ENCODE measurements at places on chromosomes 6 and 20. TPM values are rescaled to one million over a fixed set of nuclear protein-coding genes. Genes with fewer than 3 reads are reported as not detected.
A peak's percentile ranks its signal among the peaks of the same experiment; 100 is the strongest.

DNA sequence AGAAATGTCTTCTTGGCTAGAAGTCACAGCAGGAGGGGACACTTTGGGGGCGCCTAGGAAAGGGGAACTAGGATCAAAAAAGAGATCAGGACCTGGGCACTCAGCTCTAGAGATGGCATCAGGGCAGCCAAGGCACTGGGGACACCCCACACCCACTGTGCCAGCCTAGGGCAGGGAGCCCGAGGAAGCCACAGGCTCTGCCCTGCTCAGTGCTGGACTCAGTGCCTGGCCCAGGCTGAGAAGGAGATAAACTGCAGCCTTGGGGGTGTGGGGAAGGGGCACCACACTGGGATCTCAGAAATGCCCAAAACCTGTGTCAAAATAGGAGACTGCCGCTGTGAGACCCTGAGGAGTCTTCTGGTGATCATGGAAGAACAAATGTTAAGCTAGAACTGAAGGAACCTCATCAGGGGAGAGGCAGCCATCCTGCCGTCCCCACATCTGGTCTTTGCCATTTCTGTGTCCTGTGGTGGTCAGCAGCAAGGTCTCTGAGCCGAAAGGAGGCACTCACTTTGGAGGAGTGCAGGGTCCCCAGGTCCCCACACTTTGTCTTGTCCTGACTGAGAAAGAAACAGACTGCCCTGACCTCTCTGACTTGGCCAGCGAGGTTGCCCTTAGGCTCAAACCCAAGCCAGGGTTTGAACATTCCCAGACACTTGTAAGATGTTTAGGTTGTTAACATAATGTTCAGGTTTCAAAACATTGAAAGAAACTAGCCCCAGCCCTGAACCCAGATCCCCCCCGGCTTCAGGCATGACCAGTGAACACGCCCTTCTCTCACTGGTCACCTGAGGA, 2.3 kb downstream of the ARFRP1 start:
- peaks cover 14% of the 10 kb centered on the region for H3K4me1 ChIP-seq
- peaks cover 55% of the 10 kb centered on the region for H3K36me3 ChIP-seq
- no peak for DNase-seq
- H3K4me3 ChIP-seq, result no peak overlapping the region
- no peak overlapping the region for H3K27ac ChIP-seq
- H3K27me3 ChIP-seq, result no peaks in the 10 kb centered on the region

- no peaks in the 10 kb centered on the region for H3K4me1 ChIP-seq
- H3K27ac ChIP-seq, result no peak overlapping the region
- no peaks in the 10 kb centered on the region for H3K27me3 ChIP-seq
- no peaks in the 10 kb centered on the region for H3K36me3 ChIP-seq
- no peak for DNase-seq
- H3K4me3 ChIP-seq, result no peak overlapping the region
Measured at GRCh38 chr6:100554228-100554627, 89.5 kb upstream of the SIM1 start.

GRCh38 chr20:38286586-38287531, 17.1 kb upstream of the BPI start:
- H3K27me3 ChIP-seq, result no peaks in the 10 kb centered on the region
- no peak overlapping the region for H3K4me3 ChIP-seq
- H3K4me1 ChIP-seq, result peaks cover 25% of the 10 kb centered on the region
- no peaks in the 10 kb centered on the region for H3K36me3 ChIP-seq

- H3K36me3 ChIP-seq, result no peaks in the 10 kb centered on the region
- no peak overlapping the region for H3K27ac ChIP-seq
- DNase-seq, result no peak
- H3K4me3 ChIP-seq, result no peak overlapping the region
- H3K4me1 ChIP-seq, result no peaks in the 10 kb centered on the region
- no peaks in the 10 kb centered on the region for H3K27me3 ChIP-seq
Measured at GRCh38 chr6:33241968-33242367, 29.7 kb downstream of the VPS52 start.

Gene ADGRF4
- 0.08 TPM for total RNA-seq

DNA sequence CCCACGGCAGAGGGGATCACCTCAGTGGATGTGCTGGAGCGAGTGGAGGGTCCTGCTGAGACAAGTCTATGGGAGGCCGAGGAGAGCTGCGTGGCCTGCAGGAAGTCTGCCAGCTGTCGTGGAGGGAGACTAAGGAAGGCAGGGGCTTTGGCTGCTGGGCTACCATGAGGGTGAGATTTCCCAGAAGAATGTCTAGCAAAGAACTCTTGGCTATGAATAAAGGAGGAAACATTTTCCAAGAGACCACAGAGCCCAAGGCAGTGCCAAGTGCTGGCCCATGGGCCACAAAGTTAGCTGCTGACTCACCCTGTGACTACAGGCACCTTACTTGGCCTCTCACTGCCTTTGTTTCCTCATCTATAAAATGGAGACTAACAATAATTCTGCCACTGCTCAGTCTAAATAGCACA, 73.4 kb downstream of the PRDM1 start:
- H3K4me3 ChIP-seq, result no peak overlapping the region
- no peak for DNase-seq
- no peak overlapping the region for H3K27ac ChIP-seq
- H3K36me3 ChIP-seq, result no peaks in the 10 kb centered on the region

DNA sequence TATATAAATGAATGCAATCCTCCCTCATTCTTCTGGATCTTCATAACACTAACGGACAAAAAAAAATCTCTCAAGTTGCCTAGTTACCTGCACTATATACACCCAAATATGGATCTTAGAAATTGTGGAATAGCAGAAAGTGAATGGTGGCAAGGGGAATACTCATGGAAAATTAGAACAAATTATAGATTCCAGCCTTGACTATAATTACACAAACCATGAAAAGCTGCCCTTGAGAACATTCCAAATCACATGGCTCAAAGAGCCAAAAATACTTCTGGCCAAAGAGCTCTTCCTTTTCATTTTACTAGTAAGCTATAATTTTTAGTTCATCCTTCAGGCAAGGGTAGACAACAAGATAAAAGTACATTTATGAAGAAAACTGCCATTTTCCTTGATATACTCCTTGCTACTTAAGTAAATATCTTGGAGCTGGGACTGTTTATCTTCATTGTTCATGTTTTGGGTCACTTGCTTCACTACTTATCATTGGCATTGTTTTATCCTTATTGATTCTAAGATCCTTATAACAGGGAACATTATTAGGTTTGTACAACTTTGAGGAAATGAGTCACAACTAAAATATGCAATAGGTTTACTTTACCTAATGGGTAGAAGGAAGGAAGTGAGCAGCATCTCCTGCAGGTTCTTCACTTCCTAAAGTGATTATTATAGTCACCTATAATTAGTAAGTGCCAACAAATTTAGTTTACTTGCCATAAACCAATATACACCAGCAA, 6.4 kb upstream of the MTRES1 start:
- no peak overlapping the region for H3K27ac ChIP-seq
- H3K27me3 ChIP-seq, result no peaks in the 10 kb centered on the region
- DNase-seq, result no peak

- H3K36me3 ChIP-seq, result no peaks in the 10 kb centered on the region
- H3K4me1 ChIP-seq, result no peaks in the 10 kb centered on the region
- no peak overlapping the region for H3K27ac ChIP-seq
- H3K27me3 ChIP-seq, result no peaks in the 10 kb centered on the region
- no peak overlapping the region for H3K4me3 ChIP-seq
Measured at GRCh38 chr6:122839906-122840305, 50.8 kb downstream of the SMPDL3A start.

DNA sequence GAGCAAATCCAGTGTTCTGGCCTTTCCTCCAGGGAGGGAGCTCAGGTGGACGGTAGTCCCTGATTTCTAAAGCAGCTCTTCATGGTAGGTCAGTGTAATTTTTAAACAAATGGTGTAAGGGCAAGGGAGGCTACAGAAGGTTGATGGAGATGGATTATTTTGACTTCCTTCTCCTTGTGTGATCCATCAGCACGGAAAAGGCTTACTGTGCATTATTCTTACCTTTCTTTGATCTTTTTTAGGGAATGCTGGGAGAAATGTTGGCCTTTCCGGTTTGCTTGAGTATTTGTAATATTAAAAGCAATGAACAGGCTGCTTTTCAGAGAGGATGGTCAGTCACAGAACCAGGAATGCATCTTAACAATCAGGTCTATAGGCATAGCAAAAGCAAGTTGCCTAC, 487.0 kb upstream of the BTBD3 start:
- H3K36me3 ChIP-seq, result no peaks in the 10 kb centered on the region
- H3K27me3 ChIP-seq, result no peaks in the 10 kb centered on the region
- no peaks in the 10 kb centered on the region for H3K4me1 ChIP-seq
- no peak overlapping the region for H3K4me3 ChIP-seq
- H3K27ac ChIP-seq, result no peak overlapping the region

Gene CCN6
- not detected for total RNA-seq

GRCh38 chr20:45044084-45044573, 56.8 kb downstream of the KCNS1 start:
- H3K27me3 ChIP-seq, result no peaks in the 10 kb centered on the region
- H3K27ac ChIP-seq, result no peak overlapping the region
- H3K4me1 ChIP-seq, result peaks cover 7% of the 10 kb centered on the region
- H3K4me3 ChIP-seq, result no peak overlapping the region
- peaks cover 8% of the 10 kb centered on the region for H3K36me3 ChIP-seq
- no peak for DNase-seq

Gene GJA10
- not detected for total RNA-seq

DNA sequence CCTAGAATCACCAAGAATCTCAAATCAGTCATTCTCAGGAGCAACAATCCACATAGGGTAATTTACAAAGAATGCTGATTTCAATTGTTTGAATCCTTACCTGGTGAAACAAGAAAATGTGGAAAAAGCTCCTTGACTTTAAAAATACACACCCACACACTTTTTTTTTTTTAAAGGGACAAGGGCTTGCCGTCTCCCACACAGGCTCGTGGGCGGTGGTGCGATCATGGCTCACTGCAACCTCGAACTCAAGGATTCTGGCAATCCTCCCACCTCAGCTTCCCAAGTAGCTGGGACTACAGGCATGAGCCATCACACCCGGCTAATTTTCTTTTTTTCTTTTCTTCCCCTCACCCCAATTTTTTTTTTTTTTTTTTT, 30.7 kb downstream of the PARD6B start:
- H3K36me3 ChIP-seq, result no peaks in the 10 kb centered on the region
- peak; percentile 44 for DNase-seq
- no peaks in the 10 kb centered on the region for H3K27me3 ChIP-seq
- no peak overlapping the region for H3K4me3 ChIP-seq

Gene OPRL1
- 2.0 TPM for total RNA-seq

DNA sequence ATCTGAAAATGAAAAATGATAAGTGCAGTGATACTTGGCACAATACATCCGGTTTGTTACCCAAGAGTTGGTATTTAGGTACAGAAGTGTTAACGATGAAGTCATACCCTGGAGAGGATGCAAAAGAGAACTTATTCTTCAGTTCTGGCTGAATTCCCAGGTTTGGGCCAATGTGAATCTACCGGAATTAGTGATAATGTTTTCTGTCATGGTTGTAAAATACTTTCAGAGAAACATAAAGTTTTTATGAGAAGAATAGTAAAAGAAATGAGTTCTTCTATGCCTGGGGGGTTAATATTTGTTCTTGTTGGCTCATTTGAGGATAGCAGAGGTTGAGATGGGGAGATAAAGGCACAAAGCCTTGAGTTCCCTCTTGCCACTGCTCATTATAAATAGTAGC, 509.9 kb upstream of the POU3F2 start:
- H3K4me1 ChIP-seq, result no peaks in the 10 kb centered on the region
- DNase-seq, result no peak
- no peak overlapping the region for H3K4me3 ChIP-seq

Gene GSTA1
- 9.3 TPM for total RNA-seq

Gene BPIFB4
- not detected for total RNA-seq

Gene MMP24
- 24.9 TPM for total RNA-seq

Gene PEX3
- total RNA-seq, result 13.4 TPM

- no peaks in the 10 kb centered on the region for H3K4me1 ChIP-seq
- DNase-seq, result no peak
- no peak overlapping the region for H3K4me3 ChIP-seq
- H3K27me3 ChIP-seq, result no peaks in the 10 kb centered on the region
Measured at GRCh38 chr6:164757451-164757850, 552.0 kb downstream of the C6orf118 start.

DNA sequence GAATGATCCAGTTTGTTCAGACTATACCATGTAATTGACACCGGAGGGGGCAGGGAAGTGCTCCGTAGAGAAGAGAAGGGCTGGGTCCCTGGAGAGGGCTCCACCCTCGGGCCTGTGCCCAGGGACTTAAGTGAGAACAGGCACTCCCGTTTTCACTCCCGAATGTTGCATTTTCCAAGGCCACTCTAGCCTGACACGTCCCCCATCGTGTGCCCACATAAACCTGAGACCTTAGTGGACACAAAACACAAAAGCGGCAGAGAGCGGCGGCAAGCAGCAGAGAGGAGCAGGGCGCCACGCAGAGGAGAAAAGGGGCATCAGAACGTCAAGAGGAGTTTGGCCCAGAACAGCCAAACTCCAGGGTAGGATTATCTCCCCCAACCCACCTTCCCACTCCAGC, 1405.1 kb downstream of the GRIK2 start:
- no peaks in the 10 kb centered on the region for H3K36me3 ChIP-seq
- no peaks in the 10 kb centered on the region for H3K27me3 ChIP-seq
- DNase-seq, result no peak
- H3K4me1 ChIP-seq, result no peaks in the 10 kb centered on the region
- H3K4me3 ChIP-seq, result no peak overlapping the region

DNA sequence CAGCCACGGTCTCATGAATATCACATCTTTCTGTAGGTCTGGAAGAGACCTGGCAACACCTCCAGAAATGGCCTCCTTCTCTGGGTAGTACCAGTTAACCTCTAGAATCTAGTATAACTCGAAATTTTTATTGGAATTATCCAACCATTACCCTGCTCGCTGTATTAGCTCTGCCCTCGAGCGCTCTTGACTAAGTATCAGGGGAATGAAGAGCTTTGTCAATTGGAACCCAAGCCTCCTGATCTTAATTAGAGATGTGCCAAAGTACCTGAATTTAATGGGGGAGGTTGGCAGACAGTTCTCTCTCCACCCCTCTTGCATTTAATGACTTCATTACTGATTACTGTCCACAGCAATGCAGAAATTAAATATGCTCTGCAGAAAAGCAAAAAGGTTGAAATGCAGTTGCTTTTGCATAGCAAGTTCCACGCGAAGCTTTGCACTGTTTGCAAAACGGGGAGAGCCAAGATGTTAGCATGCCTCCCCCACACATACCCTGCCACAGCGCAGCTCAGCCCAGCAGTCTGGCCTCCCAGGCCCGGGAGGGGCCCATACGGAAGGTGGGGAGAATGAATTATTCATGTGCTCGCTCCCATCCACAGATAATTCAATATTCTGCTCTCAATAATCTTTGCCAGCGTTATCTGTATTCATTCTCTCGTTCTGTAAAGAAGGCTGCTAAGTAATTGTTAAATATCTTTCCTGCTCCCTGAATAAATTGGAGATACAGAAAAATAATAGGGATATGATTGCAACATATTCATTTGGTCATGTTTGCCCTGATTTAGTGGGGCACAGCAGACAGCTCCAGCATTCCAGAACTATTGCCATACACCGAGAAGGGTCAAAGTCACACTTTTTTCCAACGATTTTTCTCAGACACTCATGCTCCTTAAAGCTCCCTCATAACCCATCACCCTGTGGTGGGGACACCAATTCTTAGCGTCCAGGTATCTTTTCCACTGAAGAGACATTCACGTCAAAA, 305.8 kb downstream of the CDH26 start:
- no peaks in the 10 kb centered on the region for H3K4me1 ChIP-seq
- no peaks in the 10 kb centered on the region for H3K36me3 ChIP-seq
- no peak for DNase-seq
- no peak overlapping the region for H3K27ac ChIP-seq

Gene KIF25
- total RNA-seq, result 1.2 TPM

Gene RIMS4
- total RNA-seq, result 0.47 TPM

Data from left lung (tissue), 14 donors.